ENCODE measurements at places on chromosomes 6 and 20.

- DNase-seq, result no peak
These were observed 2.6 kb downstream of the SLCO4A1 start for GRCh38 chr20:62644802-62645496.

- DNase-seq, result no peak
These were observed 7.8 kb downstream of the NAA20 start for GRCh38 chr20:20024942-20025341.

DNA sequence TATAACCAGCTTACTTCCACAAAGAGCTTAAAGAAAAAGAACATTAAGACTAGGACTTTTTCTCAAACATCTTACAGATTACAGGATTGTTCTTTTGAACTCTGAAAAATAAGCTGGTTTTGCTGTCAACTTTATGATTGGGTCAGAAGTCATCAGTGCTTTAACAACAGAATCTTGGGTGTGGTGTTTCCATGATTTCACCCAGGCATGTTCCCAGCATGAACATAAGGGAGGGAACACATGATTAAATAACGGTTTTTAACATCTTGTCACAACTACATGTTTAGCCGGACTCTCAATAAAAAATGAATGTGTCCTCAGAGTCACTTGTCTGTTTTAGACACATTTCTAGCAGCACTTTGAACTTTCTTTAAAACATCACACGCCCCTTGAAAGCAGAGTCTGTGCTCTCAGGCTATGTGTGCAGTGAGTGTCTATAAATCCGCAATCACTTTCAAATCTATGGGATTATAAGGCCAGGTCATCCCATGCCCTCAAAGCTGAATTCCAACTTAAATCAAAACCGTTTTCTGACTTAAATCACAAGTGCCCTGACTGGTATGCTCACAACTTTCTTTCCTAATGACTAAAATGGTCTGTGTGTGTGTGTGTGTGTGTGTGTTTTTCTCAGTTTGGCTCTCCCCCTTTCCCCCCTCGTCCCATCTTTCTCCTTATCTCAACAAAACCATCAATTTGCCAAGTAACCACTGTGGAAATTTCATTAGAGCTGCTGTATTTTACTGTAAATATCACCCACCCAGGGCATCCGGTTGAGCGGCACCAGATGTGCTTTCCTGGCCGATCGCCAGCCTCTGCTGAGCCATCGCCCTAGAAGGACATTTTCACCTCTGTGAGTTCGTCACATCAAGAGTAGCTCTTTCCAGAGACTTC lies 216.8 kb upstream of the DTNBP1 start:
- no peak for DNase-seq

- DNase-seq, result no peak
These were observed 130.8 kb upstream of the RIPOR2 start for GRCh38 chr6:25066593-25066992.

DNA sequence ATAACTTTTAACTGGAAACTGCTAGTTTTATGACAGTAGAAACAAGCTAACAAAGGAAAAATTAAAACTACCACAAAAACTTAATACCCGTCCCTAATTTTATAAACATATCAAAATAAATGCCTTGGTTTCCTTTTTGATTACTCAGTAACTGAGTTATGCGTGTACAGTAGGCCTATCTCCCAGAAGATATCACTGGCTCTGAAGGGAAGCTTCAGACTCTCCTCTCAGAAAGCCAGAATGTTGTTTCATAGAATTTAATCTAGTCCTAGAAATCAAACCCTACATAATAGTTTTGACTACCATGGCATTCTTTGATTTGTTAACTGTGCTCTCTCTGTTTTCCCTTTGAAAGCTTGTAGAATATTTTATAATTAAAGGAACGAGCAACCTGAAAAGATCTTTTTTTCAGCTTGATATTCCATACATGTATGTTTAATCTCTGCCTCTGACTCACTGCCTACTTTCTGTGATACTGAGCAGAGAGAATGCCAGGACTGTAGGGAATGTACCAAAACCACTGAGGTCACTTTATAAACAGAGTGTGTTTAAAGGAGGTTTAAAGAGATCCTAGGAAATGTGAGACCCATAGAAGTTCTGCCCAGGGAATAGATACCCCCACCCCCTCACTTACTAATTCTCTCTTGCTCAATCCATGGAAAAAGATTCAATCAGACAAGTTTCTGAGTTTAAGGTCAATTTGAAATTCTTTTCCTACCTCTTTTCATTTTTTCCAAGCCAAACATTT lies 311.5 kb downstream of the HDGFL1 start:
- DNase-seq, result no peak

DNA sequence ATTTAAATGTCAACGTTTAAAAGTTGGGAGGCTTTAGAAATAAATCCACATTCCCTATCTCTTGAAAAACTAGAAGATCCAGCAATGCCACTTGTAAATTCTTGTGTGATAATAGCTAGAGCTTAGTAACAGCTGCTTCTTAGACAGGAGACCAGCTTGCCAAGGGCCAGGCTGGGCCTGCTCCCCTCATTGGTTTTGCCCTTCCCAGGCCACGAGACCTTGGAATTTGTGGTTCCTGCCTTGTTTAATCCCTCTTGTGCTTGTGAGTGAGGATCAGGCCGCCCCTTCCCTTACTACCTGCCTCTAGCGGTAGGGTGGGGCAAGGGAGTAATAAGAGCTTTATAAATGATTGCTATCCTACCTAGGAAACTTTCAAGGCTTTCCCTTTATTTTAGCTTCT lies 363.5 kb downstream of the SYNE1 start:
- no peak for DNase-seq

DNA sequence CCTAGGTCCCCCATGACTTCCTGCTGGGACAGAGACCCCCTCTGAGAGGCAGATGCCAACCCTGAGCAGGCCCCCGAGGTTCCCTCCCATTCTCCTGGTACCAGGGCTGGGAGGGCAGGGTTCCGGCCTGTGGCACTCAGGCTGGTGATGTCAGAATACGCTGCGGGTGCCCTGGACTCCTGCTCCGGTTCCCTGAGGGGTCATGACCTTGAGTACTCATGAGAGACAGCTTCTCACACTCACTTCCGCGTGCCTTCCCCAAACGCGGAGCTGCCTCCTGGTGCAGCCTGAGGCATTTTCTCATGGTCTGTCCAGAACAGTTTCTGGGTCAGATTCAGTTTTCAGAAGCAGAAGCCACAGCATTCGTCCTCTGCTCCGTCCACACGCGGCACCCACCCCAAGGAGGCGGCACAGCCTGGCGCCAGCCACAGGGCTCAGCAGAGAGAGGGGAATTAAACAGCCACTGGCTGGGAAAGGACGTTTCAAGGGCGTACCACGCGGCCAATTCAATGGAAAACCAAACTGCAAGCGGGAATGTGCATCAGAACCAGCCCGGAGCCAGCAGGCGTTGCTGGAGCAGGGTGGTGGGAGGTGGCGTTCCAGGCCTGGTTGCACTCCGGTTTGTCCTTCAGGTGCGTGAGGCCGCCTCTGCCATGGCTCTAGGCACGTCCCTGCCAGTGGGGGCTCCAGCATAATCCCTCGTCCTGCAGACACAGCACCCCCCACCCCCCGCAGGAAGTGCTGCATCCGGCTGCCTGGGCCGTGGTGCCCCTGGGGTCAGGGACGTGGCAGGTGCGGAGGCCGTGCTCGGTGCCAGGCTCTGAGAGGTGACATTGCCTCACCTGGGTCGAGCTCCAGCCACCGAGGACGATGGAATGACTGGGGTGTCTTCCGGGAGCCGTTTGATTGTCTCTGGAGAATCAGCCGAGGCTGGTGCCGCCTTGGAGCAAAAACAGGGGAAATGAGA lies 58.3 kb upstream of the BHLHE23 start:
- DNase-seq, result no peak

GRCh38 chr6:15974817-15975216 lies 154.1 kb upstream of the MYLIP start:
- no peak for DNase-seq

Data from NCI-H1092 (cell line).